Activated T-cell treated with anti-CD3 and anti-CD28 coated beads, Interleukin-2, amount 50 U/mL, for 72 hours (primary cell): ENCODE measurements at places on chromosomes 16 and 17.

DNA sequence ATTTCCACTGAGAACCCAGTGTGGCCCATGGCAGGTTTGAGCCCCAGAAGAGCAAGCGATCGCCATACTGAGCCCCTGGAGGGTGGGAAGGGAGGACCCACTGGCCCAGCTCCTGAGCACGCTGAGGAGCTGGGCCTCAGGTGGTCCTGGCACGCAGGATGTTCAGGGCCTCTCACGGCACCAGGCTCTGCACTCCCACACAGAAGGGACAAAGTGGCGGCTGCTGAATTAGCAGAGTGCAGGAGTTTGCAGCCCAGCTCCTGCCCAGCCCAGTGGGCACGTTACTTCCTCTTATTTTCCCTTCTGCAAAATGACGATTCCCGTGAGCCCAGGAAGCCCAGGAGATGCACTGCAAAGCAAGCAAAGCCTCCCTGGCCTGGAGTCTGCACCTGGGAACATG, 42.3 kb upstream of the MTSS2 start:
- no peak overlapping the region for H3K27ac ChIP-seq
- H3K27me3 ChIP-seq = no peaks in the 10 kb centered on the region
- H3K4me3 ChIP-seq = no peak overlapping the region
- H3K36me3 ChIP-seq = peaks cover 1% of the 10 kb centered on the region
- H3K4me1 ChIP-seq = no peaks in the 10 kb centered on the region
- no peak for DNase-seq

- no peak overlapping the region for H3K27ac ChIP-seq
- no peak overlapping the region for H3K4me3 ChIP-seq
- no peaks in the 10 kb centered on the region for H3K27me3 ChIP-seq
- no peaks in the 10 kb centered on the region for H3K36me3 ChIP-seq
- DNase-seq = no peak
Measured at GRCh38 chr16:65875381-65876055, 491.0 kb upstream of the CDH5 start.

DNA sequence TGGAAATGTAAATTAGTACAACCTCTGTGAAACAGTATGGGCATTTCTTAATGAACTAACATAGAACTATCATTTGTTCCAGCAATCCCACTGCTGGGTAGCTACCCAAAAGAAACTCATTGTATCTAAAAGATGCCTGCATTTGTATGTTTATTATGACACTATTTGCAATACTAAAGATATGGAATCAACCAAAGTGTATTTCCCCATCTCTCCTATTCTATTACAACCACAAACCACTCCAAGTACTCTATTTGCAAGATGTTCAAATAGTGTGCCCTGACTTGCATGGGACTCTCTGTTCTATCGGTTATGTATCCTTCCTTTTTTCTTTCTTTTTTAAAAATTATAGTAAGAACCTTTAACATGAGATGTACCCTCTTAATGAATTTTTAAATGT, 845.2 kb downstream of the CDH11 start:
- H3K4me3 ChIP-seq = no peak overlapping the region
- no peaks in the 10 kb centered on the region for H3K36me3 ChIP-seq
- no peak for DNase-seq
- H3K4me1 ChIP-seq = no peaks in the 10 kb centered on the region
- H3K27ac ChIP-seq = no peak overlapping the region
- H3K27me3 ChIP-seq = no peaks in the 10 kb centered on the region

- H3K4me1 ChIP-seq = peaks cover 46% of the 10 kb centered on the region
- H3K36me3 ChIP-seq = peaks cover 5% of the 10 kb centered on the region
- peak overlapping the region; percentile 85 for H3K27ac ChIP-seq
Measured at GRCh38 chr16:67226295-67226803, 581 bp upstream of the TMEM208 start.

- peak overlapping the region; percentile 82 for H3K27ac ChIP-seq
- H3K27me3 ChIP-seq = peaks cover 20% of the 10 kb centered on the region
- peak; percentile 76 for DNase-seq
Measured at GRCh38 chr17:7435676-7436555, 681 bp downstream of the TMEM102 start.

- no peaks in the 10 kb centered on the region for H3K4me1 ChIP-seq
- DNase-seq = no peak
- H3K36me3 ChIP-seq = no peaks in the 10 kb centered on the region
- no peak overlapping the region for H3K4me3 ChIP-seq
Measured at GRCh38 chr17:7782240-7782639, 51.8 kb upstream of the KDM6B start.

- H3K4me1 ChIP-seq = peaks cover 68% of the 10 kb centered on the region
- H3K4me3 ChIP-seq = peak overlapping the region; percentile 3
- peaks cover 9% of the 10 kb centered on the region for H3K27me3 ChIP-seq
- peaks cover 4% of the 10 kb centered on the region for H3K36me3 ChIP-seq
- DNase-seq = no peak
- no peak overlapping the region for H3K27ac ChIP-seq
Measured at GRCh38 chr17:65177901-65178300, 40.7 kb downstream of the RGS9 start.

DNA sequence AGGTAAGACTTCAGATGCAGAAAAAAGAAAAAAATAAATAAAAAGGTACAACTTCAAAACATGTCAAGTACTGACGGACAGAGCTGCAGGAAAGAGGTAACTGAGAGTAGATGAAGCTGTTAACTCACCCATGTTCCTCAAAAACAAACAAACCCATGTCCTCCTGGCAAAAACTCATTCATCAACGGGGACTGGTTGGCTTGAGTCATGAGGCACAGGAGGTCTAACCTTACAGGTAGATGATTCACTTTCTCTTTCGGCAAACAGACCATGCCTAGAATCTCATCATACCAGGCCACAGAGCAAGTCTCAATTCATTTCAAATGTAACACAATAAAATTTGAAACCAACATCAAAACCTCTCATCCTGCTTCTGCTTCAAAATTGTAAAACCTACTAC, 12.3 kb upstream of the FASN start:
- peaks cover 2% of the 10 kb centered on the region for H3K36me3 ChIP-seq
- H3K4me1 ChIP-seq = peaks cover 32% of the 10 kb centered on the region
- no peaks in the 10 kb centered on the region for H3K27me3 ChIP-seq
- H3K4me3 ChIP-seq = peak overlapping the region; percentile 55
- peak; percentile 47 for DNase-seq

DNA sequence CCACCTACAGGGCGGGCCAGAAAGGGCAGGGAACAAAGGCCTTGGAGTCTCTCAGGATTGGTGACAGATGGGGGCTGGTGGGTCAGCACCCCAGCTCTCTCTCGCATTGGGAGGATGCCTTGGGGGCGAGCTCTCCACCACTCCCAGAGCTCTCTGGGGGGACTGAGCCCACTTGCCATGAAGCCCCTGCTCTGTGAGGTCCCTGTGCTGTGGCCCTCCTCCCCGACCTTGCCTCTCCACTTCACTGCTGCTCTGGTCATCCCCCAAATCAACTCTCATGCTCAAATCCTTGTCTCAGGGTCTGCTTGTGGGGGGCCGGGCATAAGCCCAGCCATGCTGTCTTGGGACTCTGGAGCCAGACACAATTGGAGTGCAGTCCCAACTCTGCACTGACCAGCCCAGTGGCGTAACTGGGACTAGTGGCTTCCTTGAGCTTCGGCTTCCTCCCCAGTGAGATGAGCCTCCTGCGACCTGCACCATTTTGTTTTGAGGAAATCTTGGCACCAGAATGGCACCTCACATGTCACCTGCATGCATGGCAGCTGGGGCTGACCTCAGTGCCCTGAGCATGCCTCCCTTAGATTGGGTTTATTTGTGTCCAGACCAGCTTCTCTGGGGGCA, 184.5 kb downstream of the IRF8 start:
- no peak overlapping the region for H3K27ac ChIP-seq
- no peaks in the 10 kb centered on the region for H3K4me1 ChIP-seq
- no peak for DNase-seq
- H3K36me3 ChIP-seq = no peaks in the 10 kb centered on the region
- H3K4me3 ChIP-seq = no peak overlapping the region

DNA sequence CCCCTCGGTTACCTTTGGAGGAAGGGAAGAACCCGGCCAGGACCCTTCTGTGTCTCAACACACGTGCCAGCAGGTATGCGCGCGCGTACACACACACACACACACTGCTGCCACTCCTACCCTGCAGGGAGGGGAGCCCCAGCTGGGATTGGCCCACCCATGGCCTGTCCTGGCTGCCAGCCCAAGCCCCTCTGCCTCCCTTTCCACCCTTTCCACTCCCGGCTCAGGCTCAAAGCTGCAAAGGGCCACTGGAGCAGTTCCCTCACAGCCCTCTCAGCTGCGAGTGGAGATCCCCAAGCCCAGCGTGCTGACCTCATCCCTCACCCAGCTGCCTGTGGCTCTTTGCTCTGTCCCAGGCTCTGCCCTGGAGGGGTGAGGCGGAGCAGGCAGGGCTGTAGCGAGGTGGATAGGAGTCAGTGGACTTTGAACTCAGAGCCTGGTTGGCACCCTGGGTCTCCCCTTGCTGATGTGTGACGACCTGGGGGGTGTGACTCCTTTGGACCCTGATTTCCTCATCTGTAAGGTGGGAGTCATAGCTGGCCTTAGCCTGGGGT, 14.5 kb downstream of the KIF19 start:
- no peak overlapping the region for H3K4me3 ChIP-seq
- no peaks in the 10 kb centered on the region for H3K27me3 ChIP-seq
- no peaks in the 10 kb centered on the region for H3K4me1 ChIP-seq
- H3K27ac ChIP-seq = no peak overlapping the region

GRCh38 chr17:70106551-70106950, 31.5 kb downstream of the KCNJ16 start:
- H3K4me1 ChIP-seq = peaks cover 6% of the 10 kb centered on the region
- H3K4me3 ChIP-seq = no peak overlapping the region
- no peak overlapping the region for H3K27ac ChIP-seq
- H3K27me3 ChIP-seq = peaks cover 14% of the 10 kb centered on the region
- no peaks in the 10 kb centered on the region for H3K36me3 ChIP-seq

DNA sequence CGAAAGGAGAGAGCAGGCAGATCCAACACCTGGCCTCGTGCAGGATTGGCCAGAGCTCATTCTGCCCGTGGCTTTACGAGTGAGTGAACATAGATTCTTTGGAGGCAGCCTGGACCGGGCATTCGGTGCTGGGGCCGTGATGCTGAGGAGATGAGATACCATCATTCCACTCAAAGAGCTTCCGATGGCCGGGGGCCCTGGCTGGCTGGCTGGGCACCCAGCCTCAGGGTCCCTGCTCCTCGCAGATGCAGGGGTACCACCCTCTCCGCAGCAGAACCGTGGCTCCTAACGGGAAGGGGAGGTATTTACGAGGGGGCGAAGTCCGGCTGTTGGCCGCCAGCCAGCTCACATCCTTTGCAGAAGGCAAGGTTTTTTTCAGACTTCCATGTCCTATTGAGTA, 66.1 kb upstream of the FOXF1 start:
- peaks cover 13% of the 10 kb centered on the region for H3K27me3 ChIP-seq
- no peaks in the 10 kb centered on the region for H3K4me1 ChIP-seq
- H3K4me3 ChIP-seq = no peak overlapping the region
- DNase-seq = no peak

- no peak overlapping the region for H3K4me3 ChIP-seq
- H3K27me3 ChIP-seq = peaks cover 12% of the 10 kb centered on the region
- no peak overlapping the region for H3K27ac ChIP-seq
- no peaks in the 10 kb centered on the region for H3K4me1 ChIP-seq
Measured at GRCh38 chr17:79374087-79374689, 236.7 kb downstream of the RBFOX3 start.

- no peak overlapping the region for H3K4me3 ChIP-seq
- H3K27ac ChIP-seq = no peak overlapping the region
- DNase-seq = no peak
- no peaks in the 10 kb centered on the region for H3K27me3 ChIP-seq
Measured at GRCh38 chr16:5461141-5461540, 363.5 kb upstream of the EEF2KMT start.

DNA sequence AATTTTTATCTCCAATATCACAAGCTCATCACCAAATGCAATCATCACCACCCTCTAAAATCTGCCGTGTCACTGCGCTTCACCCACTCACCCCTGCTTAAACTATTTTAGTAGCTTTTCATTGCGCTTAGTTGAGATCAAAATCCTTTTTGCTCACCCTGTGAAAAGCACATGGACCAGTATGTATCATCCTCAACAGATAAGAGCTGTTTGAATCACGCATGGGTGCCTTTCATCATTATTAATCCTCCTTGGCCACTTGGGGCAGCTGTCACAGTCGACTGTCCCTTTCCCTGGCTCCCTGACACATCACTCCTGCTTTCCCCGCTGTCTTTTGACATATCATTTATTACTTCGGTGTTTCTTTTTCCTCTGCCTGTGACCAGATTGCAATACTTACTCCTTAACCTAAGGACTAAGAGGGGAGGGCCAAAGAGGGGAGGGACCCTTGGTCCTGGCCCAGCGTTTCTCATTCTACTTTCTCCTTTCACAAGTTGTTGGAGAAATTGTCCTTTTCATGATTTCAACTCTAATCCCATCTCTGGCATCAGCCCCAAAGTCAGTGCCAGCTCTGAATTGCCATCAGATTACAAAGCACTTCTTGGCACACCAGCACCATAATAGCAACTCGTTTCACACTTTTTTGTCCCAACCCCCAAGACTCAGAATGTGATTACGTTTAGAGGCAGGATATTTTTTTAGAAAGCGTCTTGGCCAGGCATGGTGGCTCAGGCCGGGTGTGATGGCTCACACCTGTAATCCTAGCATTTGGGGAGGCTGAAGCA, 8.6 kb upstream of the KDM6B start:
- no peak overlapping the region for H3K4me3 ChIP-seq
- no peak overlapping the region for H3K27ac ChIP-seq
- peaks cover 4% of the 10 kb centered on the region for H3K27me3 ChIP-seq
- no peaks in the 10 kb centered on the region for H3K36me3 ChIP-seq
- no peak for DNase-seq

GRCh38 chr17:3335876-3336275, 37.7 kb upstream of the OR3A1 start:
- H3K27ac ChIP-seq = no peak overlapping the region
- H3K4me3 ChIP-seq = no peak overlapping the region
- peaks cover 10% of the 10 kb centered on the region for H3K36me3 ChIP-seq
- DNase-seq = no peak

DNA sequence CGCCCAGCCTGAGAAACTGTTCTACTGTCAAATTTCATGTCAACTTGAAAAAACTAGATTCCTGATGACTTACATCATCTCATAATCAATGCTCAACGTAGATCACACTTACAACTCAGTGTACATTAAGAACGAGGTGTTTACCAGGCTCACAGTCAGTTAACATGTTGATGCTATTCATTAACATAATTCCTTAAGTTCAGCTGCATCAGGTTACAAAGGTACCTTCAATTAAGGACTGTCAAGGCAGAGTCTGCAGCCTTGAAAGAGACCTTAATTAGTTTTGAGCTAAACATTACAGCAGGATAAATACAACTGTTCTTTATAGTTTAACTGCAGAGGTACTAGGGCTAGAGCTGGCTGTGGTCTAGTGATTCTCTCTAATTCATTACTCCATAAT, 1.9 kb downstream of the GNA13 start:
- DNase-seq = no peak
- peak overlapping the region; percentile 81 for H3K27ac ChIP-seq
- no peaks in the 10 kb centered on the region for H3K27me3 ChIP-seq
- peaks cover 25% of the 10 kb centered on the region for H3K36me3 ChIP-seq
- H3K4me1 ChIP-seq = peaks cover 48% of the 10 kb centered on the region

DNA sequence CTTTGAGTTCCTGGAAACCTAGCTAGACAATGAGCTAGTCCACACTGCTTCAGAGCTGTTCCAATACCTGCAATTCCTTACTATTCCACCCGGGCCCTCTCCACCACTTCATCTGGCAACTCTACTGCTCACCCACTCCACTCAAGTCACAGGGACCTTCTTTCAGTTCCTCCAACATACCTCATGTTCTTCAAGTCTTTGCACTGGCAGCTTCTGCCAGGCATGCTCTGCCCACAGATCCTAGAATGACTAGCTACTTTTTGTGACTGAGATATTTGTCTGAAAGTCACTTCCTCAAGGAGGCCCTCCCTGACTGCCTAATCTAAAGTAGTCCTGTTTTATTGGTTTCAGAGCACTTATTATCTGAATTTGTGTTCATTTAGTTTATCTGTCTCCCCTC, 86.4 kb downstream of the TEX14 start:
- no peak overlapping the region for H3K4me3 ChIP-seq
- no peak overlapping the region for H3K27ac ChIP-seq
- peaks cover 17% of the 10 kb centered on the region for H3K4me1 ChIP-seq
- no peak for DNase-seq
